ENCODE measurements at places on chromosomes 3 and 15. TPM values are rescaled to one million over a fixed set of nuclear protein-coding genes. Genes with fewer than 3 reads are reported as not detected.

Gene APOD
- total RNA-seq: 9.3 TPM

Gene FEZF2
- not detected for total RNA-seq

Gene MCF2L2
- total RNA-seq: 11.4 TPM

Gene SUSD5
- not detected for total RNA-seq

Gene GOLGA6L7
- total RNA-seq: not detected

Gene XCR1
- not detected for total RNA-seq
